Activated CD4-positive, alpha-beta T cell treated with anti-CD3 and anti-CD28 coated beads, Interleukin-2, amount 10 ng/mL, durations not matched to agents 24 days and 14 days (primary cell): ENCODE measurements at places on chromosomes 6 and 20. TPM values are rescaled to one million over a fixed set of nuclear protein-coding genes. Genes with fewer than 3 reads are reported as not detected.
A peak's percentile ranks its signal among the peaks of the same experiment; 100 is the strongest.

- DNase-seq: no peak
Observed at GRCh38 chr20:59895908-59896307, 37.5 kb downstream of the SYCP2 start.

DNA sequence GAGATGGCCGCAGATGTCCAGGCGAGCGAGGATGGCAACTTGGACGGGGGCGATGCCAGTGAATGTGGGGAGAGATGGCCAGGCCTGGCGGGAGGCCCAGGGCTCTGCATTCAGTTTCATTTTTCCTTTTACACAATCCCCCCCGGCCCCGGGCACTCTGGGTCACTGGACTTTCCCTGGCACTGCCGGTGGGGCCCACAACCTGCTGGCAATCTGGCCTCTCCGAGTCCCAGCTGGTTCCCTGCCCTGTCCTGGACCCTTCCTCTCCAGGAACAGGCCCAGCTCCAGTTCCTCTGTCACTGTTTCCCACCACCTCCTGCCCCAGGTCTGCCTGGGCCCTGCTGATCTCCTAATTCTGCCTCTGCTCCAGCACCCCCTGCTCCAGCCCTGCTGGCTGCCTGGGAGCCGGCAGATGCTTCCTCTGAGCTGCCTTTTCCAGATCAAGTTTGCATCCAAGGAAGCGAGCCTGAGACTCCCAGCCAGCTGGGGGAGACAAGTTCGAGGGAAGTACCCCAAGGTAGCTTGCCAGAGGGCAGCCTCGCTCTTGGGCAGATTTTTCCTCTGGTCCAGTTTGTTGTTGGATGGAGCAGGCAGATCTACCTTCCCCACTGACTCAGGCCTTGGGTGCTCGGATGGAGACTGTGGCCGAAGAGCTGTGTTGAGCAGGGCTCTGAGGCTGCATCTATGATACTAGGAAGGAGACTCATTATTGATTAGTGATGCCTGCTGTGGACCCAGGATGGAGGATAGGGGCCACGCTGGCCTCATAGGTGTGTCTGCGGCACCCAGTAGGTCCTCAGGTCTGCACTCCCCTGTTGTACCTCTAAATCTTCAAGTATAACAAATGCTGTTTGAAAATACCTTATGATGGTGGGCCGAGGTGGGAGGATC is 83.2 kb downstream of the CEBPB start:
- DNase-seq: no peak

DNA sequence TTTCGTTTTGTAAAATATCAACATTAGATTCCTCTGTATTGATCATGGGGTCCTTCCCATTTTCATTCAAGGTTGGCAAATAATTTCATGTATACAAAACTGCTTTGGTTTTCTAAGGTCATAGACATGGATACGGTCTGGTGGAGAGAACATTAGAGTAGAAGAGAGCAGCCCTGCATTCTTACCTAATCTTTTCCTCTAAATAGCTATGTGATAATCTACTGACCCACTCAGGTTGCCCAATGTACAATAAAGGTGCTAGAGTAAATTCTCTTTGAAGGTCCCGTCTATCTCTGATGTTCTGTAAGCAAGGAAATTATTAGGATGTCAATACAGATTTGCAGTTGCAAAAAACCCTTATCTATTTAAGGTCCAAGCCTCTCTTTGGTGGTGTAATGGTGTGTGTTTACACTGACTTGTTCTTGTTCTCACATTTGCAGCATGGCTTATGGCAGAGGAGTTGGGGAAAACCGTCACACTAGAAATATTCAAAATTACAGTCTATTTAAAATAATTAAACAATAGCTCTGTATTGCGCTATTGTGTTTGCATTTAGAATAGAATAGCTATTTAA is 31.2 kb upstream of the NOX3 start:
- DNase-seq: no peak

TMC2 gene
- not detected in 2 replicates for total RNA-seq

- DNase-seq: peak; percentile 90
Observed at GRCh38 chr6:3990692-3991491, 88.0 kb downstream of the FAM217A start.

GRCh38 chr6:137233911-137234863 is 15.0 kb upstream of the IFNGR1 start:
- peak; percentile 72 for DNase-seq

DNA sequence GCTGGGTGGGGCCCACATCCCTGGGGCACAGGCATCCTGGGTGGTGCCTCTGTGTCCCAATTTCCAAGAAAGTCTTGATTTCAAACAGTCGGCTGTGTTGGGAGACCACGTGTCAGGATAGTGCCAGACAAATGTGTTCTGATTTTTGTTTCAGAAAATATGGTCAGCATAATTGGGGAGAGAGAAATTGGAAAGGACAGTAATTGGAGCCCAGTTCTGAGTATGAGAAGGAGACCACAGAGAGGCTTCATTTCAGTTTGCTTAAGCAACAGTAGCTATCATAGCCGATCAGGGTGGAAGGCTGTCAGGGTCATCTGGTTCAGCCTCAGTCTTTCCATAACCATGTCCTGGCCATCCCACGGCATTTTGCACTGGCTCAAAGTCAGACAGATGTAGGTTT is 220.7 kb downstream of the CDC5L start:
- no peak for DNase-seq

CTCFL gene
- not detected in 2 replicates for total RNA-seq

- no peak for DNase-seq
Observed at GRCh38 chr20:32988008-32988407, 16.2 kb downstream of the SUN5 start.

SEMG1 gene
- total RNA-seq: not detected in 2 replicates

DNA sequence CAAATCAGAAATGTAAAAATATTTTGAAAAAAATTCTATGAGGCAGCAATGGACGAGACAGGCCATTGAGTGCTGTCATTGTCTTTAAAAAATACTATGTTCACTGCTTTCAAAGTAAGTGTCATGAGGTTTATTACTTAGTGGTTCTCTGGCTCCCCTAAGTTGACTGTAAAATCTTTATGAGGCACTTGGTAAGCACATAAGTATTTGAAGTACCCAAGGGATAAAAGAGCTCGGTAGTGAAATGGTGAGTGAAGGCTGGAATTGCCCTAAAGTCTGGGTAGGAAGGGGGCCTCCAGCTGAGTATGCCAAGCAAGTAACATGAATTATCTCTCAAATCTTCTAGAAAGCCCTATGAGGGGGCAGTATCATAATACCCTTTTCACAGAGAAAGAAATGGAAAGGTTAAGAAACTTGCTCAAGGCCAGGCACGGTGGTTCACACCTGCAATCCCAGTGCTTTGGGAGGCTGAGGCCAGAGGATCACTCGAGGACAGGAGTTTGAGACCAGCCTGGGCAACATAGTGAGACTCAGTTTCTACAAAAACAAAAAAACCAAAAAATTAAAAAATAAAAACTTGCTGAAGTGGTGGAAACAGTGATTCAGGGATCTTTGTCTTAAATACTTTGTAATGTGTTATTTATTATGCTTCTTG is 5.5 kb upstream of the CTCFL start:
- DNase-seq: no peak

- no peak for DNase-seq
Observed at GRCh38 chr6:37340639-37340943, 13.2 kb upstream of the RNF8 start.

DNA sequence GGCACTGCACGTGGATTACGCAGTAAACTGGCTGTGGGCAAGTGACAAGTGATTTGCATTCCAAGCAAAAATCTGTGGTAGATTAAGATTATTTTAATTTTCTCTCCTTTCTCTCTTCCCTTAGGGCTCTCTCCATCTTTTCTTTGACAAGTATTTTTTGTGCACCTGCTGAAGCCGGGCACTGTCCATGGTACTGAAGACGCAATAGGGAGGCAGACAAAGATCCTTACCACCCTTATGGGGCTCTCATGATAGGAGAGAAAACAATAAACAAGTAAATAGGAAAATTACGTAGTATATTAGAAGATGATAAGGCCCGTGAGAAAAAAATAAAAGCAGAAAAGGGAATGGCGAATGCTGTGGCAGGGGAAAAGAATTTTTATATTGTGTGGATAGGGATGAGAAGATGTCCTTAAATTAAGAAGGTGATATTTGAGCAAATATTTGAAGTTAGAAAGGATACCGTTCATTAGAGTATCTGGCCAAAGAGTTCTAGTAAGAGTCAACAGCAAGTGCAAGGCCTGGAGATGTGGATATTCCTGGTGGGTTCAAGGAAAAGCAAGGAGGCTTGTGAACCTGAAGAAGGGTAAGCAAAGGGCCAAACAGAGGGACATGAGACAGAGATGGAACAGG is 146.0 kb downstream of the LAMP5 start:
- peak; percentile 59 for DNase-seq

VWA7 gene
- total RNA-seq: 3.0 and 3.2 TPM in 2 replicates

DNA sequence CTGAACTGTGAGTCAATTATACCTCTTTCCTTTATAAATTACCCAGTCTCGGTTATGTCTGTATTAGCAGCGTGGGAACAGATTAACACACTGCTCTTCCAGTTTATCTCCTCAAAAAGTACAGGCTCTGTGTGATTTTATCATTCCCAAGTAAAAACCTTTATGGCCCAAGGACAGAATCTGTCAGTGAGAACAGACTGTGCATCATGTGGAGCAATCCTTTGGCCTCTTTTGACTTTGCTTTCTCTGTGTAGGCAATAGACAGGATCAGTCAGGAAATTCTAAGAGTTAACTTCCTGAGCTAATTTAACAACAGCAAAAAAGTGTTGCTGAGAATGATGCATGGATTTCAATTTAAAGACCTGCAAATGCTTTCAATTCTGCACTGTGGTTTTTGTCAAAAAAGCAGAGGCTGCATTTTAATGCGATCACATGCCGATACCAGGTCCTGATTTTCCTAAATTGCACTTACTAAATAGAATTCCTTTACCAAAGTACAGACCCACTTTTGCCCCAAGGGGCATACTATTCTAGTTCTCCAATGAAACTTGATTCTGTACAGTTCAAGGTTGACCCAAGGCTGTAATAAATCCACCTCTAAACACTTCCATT is 246.7 kb upstream of the MARCKS start:
- DNase-seq: no peak

DNA sequence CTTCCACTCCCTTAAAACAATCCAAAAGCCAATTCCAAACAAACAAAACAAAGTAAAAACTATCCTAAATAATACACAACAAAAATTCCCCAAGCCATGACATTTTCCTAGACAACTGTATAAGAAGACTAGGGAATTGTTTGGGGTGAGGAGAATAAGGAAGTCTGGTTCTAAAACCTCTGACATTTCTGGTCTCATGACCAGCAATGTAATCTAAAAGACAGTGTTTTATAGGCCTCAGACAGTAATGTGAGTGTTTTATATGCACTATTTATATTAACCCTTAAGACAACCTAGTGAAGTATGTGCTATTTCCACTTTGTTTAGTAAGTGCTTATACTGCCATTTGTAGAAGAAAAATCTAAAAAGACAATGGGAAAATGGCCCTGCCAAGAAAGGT is 13.0 kb upstream of the RCAN2 start:
- DNase-seq: no peak

GRCh38 chr6:5108068-5108467 is 22.9 kb downstream of the PPP1R3G start:
- no peak for DNase-seq

GRCh38 chr6:132643547-132643946 is 15.4 kb downstream of the TAAR1 start:
- DNase-seq: no peak

GRCh38 chr6:56370127-56370540 is 122.8 kb upstream of the COL21A1 start:
- DNase-seq: no peak

CST5 gene
- total RNA-seq: not detected in 2 replicates

- DNase-seq: no peak
Observed at GRCh38 chr20:62011938-62012534, 53.6 kb downstream of the TAF4 start.

GRCh38 chr6:14831937-14832336 is 413.9 kb upstream of the JARID2 start:
- DNase-seq: no peak

GGT7 gene
- total RNA-seq: 12.8 and 14.8 TPM in 2 replicates

DNA sequence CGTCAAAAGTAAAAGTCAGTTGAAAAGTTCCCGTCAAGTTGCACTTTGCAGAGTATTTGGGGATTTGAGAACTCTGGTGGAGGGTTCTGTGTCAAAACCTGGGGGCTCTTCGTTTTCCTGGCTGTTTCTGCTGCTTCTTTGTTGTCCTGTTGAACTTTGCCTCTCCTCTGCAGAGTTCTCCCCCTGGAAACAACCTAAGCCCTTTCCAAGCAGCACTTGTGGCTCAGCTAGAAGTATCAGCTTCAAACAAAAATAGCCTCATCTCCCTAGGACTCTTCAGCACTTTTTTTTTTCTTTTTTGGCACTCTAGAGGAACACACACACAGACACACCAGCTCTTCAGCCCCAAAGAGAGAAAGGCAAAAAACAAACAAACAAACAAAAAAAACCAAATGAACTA is at the start of gene TRDN:
Gene TRDN, minus strand, starts transcription at position 169 of the 400 bp plus-strand sequence. CDS start 175 bp downstream, outside the sequence.
- no peak for DNase-seq

MAP7 gene
- total RNA-seq: 1.0 and 1.1 TPM in 2 replicates

DNA sequence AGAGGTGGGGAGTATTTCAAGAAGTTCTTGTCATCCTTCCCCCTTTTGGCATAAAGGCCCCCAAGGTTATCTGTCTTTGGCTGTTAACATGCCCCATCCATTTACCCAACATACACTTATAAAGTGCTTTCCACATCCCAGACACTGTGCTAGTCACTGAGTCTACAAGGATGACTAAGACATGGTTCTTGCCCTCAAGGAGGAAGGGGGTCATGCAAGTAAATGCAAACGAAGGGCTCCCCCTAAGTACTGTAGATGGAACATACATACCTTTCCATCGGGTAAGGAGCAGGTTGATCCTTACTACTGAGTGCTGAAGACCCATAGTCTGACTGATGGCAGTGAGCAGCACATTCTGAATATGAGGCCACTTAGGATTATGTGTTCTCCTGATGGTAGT is 38.3 kb downstream of the HECA start:
- DNase-seq: peak; percentile 61

MRAP2 gene
- total RNA-seq: not detected in 2 replicates

HLA-G gene
- 0.85 and 1.2 TPM in 2 replicates for total RNA-seq

TRMT11 gene
- total RNA-seq: 33.6 and 34.4 TPM in 2 replicates

DNA sequence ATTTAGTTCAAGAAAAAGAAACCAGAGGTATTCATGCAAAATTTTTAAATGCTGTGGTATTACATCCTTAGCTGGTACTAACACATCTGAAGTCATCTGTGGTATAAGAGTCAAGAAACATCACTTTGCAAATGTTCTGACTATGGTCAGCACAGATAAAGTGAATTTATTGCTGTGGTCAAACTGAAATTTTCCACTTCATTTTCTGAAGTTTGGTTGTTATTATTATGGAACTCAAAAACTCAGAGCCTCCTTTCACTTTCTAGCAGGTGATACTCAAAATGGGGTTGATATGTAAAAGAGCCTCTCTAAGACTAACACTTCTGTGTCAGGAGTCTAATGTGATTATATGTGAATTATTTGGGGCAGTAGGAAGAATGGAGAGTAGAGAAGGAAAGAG is 257.8 kb downstream of the RNGTT start:
- DNase-seq: no peak

GRCh38 chr6:71651636-71652035 is 234.7 kb upstream of the RIMS1 start:
- DNase-seq: no peak

- DNase-seq: no peak
Observed at GRCh38 chr20:63096681-63097335, 90.0 kb upstream of the BHLHE23 start.

GRCh38 chr20:24027229-24027628 is 38.6 kb upstream of the GGTLC1 start:
- peak; percentile 95 for DNase-seq
